ENCODE measurements at places on chromosomes 1 and 21.

- DNase-seq = no peak
Measured at GRCh38 chr1:98133131-98133530, 212.3 kb upstream of the DPYD start.

DNA sequence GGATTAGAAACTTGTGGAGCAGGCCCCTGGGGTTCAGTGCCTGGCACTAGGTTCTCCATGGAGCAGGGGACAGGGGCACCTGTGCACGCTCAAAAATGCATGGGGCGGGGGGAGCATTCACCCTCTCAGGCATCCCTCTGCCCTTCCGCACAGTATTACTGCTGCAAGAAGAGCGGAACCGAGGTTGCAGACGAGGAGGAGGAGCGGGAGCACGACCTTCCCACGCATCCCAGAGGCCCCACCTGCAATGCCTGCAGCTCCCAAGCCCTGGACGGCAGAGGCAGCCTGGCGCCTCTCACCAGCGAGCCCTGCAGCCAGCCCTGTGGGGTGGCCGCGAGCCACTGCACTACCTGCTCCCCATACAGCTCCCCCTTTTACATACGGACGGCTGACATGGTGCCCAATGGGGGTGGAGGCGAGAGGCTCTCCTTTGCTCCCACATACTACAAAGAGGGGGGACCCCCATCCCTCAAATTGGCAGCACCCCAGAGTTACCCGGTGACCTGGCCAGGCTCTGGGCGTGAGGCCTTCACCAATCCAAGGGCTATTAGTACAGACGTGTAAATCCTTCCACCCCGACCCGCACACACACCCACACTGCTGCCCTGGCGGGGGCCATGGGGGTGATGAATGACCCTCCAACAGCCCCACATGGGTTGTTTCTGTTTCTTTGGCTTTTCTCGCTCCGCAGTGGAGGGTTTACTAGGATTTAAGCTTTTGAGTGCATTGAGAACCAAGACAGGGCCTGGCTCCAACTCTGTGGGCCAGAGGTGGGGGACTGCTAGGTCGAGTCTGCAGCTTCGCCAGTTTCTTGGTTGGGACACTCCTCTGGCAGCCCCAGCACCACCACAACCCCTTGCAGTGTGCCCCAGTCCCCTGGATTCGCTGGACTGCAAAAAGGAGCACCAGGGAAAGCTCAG lies 63.7 kb downstream of the TOR1AIP2 start:
- no peak for DNase-seq

- no peak for DNase-seq
Measured at GRCh38 chr1:89351597-89352311, 12.1 kb upstream of the GBP6 start.

DNA sequence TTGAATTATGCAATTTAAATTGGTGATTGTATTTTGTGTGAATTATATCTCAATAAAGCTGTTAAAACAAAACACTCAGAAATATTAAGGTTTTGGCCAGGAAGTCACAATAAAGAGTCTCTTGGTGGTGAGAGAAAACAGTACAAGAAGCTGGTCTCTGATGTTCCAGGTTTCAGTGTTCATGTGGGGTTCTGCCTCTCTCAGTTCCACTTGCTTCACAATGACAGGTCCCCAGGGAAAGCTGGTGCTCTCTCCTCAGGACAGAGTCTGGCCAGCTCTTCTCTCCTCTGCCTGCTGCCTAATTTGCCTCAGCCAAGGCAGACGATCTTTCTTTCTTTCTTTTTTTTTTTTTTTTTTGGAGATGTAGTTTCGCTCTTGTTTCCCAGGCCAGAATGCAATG lies 342.9 kb upstream of the PLXNA2 start:
- DNase-seq = no peak

DNA sequence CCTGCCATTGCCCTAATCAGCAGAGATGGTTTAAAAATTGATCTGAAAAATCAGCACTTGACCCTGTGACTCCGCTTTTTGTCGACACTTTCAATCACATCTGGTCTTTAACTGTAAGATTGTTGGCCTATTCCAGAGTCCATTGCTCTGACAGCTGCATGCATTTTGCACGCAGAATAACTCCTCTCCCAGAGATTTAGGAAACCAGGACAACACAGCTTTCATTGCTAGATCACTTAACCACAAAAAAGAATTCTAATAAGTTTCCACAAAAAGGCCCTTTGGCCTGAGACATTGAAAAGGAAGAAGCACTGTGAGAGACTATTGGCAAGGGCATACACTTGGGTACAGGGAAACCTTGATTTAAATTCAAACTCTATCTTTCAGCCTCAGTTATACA lies 373.1 kb downstream of the TGFB2 start:
- DNase-seq = peak; percentile 10

DNA sequence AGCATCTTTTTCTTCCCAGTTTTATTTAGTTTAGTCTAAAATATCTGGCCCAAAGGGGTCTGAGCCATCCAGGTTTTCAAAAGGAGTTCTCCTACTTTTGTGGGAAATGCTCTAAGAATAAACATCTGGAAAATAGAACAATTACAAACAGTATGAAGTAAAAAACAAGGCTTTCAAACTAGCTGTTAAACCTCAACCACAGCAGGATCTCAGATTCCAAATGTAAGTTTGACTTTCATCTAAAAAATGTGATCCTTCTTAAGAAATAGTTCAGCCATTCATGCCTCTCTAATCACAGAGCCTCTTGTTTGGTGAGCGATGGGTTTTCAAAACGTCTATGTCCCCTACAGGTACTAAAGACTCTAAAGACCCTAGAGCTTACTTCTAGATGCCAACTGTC lies 413.5 kb downstream of the DUSP10 start:
- no peak for DNase-seq

GRCh38 chr21:43944757-43945156 lies 67.4 kb upstream of the TRAPPC10 start:
- DNase-seq = no peak

DNA sequence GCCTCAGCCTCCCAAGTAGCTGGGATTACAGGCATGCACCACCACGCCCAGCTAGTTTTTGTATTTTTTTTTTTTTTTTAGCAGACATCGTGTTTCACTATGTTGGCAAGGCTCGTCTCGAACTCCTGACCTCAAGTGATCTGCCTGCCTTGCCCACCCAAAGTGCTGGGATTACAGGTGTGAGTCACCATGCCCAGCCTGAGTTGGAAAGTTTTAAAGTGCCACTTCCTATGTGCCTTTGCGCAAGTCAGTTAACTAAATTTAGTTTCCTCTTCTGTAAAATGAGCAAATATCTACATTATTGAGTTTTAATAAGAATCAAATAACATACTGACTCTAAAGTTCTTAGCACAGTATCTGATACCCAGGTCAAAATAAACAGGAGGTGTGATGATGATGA lies 12.4 kb downstream of the SLC19A2 start:
- no peak for DNase-seq

DNA sequence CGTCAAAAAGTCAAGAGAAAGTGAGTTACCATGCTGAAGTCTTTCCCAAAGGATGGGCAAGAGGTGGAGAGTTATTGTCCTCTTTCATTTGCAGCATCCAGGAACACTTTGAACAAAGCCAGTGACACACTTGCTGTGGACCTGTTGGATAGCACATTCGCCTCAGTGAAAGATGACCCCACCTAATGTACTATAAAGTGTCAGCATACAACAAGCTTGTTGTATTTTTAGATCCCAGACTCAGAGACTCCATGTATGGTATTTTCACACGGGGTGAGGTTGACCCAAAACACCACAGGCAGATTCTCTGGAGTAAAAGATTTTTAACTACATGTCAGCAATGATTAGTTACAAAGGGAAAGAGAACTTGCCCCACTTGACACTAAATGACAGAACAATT lies 273.8 kb downstream of the PTBP2 start:
- DNase-seq = no peak

DNA sequence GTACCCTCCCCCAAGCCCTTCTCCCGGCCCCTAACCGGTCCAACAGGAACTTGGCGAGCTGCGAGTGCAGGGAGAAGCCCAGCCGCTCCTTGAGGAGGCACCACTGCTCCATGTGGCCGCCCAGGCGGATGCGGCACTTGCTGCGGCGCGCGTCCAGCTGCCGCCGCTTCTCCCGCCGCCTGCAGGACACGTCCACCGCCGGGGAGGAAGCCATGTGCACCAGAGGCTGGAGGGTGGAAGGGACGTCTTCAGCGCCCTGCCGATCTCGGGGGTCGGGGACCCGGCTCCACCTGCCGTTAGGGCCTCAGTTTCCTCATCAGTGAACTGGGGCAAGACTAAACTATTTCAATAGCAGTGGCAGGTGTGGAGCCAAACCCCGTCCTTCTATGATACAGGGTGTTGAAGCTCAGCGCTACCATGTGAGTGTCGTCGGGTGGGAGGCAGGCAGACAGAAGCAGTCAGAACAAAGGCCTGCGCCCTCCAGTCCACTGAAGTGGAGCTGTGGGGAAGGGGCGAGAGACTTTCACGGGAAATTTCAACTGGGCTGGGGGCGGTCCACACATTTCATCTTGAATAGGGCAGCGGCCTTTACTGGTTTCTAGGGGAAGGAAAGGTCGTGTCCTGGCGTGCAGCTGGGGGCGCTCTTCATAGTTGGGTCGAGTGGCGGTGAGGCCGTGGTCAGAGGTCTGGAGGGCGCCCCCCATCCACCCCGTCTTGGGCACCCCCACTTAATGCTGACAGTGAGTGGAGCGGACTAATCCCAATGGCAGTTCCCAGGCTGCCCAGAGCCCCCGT lies 592 bp downstream of the ZNF692 start:
- DNase-seq = peak; percentile 24

- DNase-seq = no peak
Measured at GRCh38 chr1:70993798-70994197, 53.8 kb downstream of the PTGER3 start.

- no peak for DNase-seq
Measured at GRCh38 chr1:39886757-39887231, 3.5 kb upstream of the TRIT1 start.

GRCh38 chr21:18716578-18717138 lies 313.1 kb upstream of the TMPRSS15 start:
- no peak for DNase-seq

GRCh38 chr1:6423321-6423999 lies 1.1 kb upstream of the ESPN start:
- DNase-seq = no peak

DNA sequence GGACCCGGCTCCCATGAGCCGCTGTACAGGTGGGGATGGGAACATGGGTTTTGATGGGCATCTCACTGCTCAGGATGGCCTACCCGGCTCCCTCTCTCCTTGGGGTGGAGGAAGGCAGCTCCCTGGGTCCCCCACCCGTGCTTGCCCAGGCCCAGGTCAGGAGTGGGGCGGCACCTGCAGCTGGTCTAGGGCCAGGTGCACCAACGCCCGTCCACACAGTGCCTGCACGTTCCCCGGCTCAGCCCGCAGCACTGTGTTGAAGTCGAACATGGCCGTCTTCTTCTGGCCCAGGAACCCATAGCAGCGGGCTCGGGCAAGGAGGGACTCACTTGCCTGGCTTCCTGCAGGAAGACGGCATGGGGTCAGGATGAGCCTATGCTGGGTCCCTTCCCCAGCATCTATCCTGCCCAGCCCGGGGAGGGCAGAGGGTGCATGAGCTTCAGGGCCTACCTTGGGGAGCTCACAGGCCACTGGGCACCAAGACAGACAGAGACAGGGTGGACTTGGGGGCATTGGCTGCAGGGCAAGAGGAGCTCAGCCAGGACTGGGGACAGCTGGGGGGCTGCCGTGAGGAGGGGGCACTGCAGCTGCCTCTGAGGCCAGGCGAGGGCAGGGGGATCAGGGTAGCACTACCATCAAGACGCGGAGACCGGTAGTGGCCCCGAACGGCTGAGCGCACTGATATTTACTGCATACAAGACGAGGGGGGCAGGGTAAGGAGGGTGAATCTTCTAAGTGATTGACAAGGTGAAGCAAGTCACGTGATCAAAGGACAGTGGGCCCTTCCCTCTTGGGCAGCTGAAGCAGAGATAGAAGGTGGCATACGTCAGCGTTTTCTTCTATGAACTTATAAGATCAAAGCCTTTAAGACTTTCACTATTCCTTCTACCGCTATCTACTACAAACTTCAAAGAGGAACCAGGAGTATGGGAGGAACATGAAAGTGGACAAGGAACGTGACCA lies 17.8 kb downstream of the TTC34 start:
- DNase-seq = no peak

GRCh38 chr1:185292237-185292636 lies 24.8 kb downstream of the IVNS1ABP start:
- DNase-seq = no peak

- peak; percentile 56 for DNase-seq
Measured at GRCh38 chr1:230896779-230897178, 28.5 kb upstream of the C1orf198 start.

DNA sequence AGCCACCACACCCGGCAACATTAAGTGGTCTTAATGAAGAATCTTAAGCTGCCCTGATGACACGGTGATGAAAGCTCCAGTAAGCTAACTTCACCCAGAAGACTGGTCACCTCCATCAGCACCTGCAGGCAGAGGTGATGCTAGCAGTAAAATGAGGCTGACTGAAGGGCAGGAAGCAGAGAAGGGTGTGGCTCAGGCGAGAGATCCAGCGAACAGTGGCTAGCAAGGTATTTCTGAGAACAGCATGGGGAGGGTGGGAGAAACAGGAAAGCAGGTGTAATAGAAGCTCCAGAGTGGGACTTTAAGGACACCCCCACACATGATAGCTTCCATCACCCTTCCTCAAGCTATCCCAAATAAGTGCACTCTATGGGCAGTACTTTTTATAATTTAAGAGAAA lies 15.9 kb upstream of the DISP1 start:
- no peak for DNase-seq

- DNase-seq = no peak
Measured at GRCh38 chr1:99662539-99663080, 16.7 kb downstream of the PALMD start.

- DNase-seq = no peak
Measured at GRCh38 chr1:51733793-51734522, 117.1 kb downstream of the OSBPL9 start.
